ENCODE measurements at places on chromosomes 1 and 21.

DNA sequence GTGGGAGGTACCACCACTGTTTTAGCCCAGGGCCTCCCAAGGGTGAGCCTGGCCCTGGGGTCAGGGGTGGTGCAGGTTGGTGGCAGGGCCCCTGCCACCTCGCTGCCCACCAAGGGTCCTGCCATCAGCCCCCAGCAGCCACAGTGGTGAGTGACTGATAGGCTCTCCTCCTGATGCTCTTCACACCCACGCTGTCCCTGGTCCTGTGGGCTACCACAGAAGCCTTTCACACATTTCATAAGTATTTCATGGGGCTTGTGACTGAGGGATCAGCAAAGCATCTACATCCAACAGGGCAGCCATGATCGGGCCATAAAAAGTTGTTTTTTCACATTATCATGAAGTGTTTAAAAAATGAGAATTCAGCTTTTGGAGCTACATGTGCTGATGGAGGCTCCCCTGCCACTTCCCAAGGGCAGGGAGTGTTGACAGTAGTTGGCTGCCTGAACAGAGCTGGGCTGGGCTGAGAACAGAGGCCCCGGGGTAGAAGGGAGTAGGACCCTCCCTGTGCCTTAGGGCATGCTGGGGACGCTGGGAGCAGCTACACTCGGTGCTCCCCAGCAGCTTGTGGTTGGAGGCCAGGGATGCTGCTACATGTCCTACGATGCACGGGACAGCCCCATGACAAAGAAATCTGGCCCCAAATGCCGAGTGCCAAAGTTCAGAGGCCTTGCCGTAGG is 73.1 kb upstream of the TMEM51 start:
- DNase-seq: no peak

- no peak for DNase-seq
Measured at GRCh38 chr1:231184891-231185290, 23.0 kb downstream of the TRIM67 start.

DNA sequence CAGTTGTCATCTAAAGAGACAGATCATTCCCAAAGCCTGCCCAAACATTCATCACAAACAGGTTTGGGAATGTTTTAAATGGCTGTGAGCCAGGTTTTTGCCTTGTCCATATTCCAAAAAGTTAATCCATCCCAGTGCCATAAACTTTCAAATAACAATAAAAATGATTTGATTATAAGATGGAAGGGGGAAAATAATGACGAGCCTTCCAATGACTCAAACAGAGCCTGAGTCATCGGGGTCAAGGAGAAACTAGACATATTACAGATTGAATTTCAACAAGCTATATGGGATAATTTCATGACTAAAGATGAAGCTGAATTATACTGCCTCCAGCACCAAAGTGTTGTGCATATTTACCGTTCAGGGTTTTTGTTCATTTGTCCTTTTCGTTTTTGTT is 195.8 kb upstream of the PKN2 start:
- DNase-seq: no peak

GRCh38 chr1:229218612-229219025 is 52.3 kb upstream of the RAB4A start:
- no peak for DNase-seq

GRCh38 chr1:44820328-44821239 is 12.3 kb downstream of the BTBD19 start:
- DNase-seq: no peak

GRCh38 chr1:28437924-28438699 is 67.7 kb upstream of the RCC1 start:
- DNase-seq: no peak

GRCh38 chr1:241934201-241934848 is 23.2 kb upstream of the BECN2 start:
- no peak for DNase-seq

- DNase-seq: no peak
Measured at GRCh38 chr1:58047265-58047858, 499.2 kb downstream of the OMA1 start.

GRCh38 chr1:150127868-150128267 is 21.8 kb upstream of the PLEKHO1 start:
- no peak for DNase-seq

DNA sequence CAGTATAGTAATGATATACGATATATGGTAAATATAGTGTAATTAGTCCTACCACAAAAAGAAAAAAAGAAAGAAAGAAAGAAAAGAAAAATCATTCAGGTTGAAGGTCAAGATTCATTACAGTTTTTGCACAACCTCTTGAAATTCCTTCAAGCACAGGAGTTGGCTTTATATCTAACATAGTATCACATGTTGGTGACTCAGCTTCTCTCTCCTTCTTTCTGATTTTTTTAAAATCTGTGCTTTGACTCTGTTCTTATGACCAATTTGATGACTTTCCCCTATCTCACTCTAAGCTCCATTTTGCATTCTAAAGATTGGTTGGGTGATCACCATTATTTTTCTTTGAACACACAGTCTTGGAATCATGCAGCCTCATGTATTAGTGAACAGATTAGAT is 148.2 kb upstream of the COL11A1 start:
- DNase-seq: no peak

GRCh38 chr1:229043115-229043514 is 227.8 kb upstream of the RAB4A start:
- no peak for DNase-seq

DNA sequence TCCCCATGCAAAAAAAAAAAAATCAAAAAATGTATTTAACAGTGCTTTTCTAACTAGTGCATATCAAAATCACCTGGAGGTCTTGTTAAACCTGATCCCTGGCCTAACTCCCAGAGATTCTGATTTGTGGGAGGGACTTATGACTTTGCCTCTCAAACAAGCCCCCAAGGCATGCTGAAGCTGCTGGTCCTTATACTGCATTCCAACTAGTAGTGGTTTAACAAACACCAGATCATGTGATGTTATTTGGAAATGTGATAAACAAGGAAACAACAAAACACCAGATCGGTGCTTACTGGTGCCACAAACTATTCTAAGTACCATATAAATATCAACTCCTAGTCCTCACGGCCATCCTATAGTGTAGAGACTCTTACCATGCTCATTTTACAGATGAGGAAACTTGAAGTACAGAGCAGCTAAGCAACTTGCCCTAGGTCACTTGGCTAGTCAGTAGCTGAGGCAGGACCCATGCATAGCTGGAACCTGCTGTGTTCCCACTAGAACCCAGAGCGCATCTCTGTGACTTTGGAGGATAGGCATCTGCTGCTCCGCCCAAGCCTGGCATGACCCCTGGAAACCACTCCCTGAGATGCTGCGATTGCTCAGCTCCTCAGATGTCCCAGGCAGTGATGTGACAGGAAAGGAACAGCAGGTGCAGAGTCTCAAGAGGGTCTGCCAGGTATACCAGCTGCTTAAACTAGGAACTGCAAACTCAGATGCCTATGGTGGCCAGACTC is 38.1 kb downstream of the SOX13 start:
- no peak for DNase-seq

- no peak for DNase-seq
Measured at GRCh38 chr1:89939059-89939570, 55.8 kb upstream of the ZNF326 start.

DNA sequence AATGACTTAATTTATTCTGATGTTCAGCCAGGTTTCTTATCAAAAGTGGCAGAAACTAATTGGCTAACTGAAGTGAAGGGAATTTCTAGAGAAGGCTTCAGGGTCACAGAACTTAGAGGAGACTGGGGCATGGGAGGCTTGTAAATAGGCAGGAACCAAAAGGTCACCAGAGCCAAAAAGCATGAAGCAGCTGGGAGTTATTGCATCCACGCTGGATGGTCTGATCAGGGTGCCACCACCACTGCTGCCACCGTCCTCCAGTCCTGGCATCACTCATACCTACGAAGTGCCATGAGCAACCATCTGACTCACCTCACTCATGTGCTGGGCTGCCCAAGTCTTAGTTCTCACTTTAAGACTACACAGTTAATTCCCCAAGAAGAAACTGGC is 82.5 kb upstream of the DPH5 start:
- DNase-seq: no peak

DNA sequence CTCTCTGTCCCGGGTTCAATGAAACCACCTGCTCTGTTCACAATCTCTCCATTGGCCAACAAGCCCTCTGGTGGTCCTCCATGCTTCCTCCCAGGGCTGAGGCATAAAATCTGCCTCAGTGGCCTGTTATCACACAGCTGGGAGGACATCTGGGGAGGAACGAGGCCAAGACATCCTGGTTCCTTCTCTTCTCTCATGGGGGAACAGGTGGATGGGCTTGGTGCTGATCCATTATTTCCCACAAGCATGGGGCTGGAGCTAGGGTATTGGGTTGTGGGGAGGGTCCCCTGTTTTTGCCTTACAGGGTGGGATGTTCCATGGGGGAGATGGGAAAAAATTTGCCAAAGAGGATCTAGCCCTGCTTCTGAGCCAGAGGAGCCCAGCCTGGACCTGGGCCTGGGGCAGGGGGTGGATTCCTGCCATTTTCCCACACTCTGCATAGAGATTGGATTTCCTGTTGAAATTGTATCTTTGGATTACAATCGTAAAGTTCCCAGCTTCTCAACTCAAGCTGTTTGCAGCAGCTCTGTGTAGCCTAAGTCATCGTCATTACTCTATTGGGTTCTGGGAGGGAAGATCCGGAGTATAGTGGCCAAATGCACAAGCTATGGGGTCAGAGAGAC is 124.7 kb downstream of the NAV1 start:
- no peak for DNase-seq

DNA sequence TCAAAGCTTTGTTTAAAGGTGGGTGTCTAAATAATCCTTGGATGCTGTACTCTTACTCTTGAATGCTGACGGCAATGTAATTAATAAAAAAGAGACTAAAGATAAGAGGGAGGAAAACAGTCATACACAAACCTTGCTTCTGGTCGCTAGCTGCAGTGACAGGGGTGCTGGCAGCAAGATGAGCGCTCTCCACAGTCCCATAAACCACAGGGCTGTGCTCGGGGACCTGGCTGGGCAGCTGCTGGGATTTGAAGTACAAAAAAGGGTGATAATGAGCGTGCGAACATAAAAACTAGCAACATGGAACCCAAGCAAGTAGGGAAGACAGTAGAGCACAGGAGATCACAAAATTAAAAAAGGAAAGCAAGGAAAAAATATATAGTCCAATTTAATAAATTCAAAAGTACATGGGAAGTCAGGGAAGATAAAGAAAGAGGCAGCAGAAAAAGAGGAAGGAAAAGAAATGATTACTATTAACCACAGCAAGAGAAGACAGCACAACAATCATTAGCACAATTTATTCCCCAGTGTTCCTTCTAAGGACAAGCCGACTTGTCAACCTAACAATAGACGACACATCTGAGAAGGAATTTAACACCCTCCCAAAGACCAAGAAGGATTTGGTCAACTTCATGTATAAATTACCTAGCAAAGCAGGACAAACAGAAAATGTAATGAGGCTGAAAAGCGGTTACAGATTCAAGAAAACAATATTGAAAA is 162.9 kb upstream of the HP1BP3 start:
- DNase-seq: no peak

DNA sequence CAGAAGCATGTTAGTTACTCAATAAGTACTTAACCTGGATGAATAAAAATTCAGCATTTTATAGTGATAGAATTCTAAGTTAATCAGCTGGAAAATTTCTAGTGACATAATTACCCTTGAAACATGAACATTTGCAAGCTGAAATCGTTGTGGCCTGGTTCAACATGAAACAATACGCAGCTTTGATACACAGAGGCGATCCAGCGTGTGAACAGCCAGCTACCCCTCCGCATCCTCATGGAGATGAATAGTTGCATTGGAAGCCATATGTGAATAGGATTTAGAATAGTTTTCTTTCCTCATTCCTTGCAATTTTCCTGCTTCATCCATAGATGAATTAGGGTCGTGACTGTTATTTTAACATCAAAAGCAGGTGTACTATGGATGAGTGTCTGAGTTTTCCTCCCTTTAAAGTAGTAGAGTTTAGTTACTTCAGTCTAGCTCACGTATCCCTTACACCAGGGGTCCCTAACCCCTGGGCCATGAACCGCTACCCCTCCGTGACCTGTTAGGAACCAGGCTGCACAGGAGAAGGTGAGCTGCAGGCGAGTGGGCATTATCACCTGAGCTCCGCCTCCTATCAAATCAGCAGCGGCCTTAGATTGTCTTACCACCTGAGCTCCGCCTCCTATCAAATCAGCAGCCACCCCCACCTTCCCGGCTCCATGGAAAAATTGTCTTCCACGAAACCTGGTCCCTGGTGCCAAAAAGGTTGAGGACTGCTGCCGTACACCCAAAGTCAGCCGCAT is 6.2 kb upstream of the TARBP1 start:
- DNase-seq: no peak

GRCh38 chr1:198467342-198467741 is 73.1 kb downstream of the ATP6V1G3 start:
- DNase-seq: no peak

DNA sequence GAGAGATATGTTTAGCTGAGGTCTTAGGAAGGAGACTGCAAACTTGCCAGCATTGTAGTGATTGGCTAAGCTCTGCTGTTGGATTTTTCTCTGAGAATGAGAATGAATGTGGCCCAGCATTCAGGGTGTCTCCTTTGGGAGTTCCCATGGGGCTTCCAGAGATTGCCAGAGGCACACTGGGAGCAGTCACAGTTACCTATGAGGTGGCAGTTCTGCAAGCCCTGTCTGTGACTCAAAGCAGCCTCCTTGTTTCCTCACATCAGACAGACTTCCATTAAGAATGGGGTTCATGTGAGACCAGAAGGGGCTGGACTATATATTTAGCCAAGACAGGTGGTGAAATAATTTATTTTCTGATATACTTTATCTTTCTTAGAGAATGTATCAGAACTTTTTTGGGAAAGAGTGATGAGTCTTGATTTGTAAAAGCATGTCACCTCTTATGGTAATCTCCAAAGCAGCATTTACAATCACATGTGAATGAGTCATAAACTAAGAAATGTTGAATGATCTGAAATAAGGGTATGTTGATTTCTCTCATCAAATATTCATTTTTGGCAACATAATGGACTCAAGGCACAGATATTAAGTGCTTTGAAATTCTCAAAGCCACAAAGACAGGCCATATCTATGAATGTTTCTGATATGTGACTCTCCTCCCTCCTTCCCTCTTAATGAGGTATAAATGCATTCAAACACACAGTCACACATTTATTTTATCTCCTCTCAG is 9.5 kb upstream of the SLC19A2 start:
- no peak for DNase-seq

DNA sequence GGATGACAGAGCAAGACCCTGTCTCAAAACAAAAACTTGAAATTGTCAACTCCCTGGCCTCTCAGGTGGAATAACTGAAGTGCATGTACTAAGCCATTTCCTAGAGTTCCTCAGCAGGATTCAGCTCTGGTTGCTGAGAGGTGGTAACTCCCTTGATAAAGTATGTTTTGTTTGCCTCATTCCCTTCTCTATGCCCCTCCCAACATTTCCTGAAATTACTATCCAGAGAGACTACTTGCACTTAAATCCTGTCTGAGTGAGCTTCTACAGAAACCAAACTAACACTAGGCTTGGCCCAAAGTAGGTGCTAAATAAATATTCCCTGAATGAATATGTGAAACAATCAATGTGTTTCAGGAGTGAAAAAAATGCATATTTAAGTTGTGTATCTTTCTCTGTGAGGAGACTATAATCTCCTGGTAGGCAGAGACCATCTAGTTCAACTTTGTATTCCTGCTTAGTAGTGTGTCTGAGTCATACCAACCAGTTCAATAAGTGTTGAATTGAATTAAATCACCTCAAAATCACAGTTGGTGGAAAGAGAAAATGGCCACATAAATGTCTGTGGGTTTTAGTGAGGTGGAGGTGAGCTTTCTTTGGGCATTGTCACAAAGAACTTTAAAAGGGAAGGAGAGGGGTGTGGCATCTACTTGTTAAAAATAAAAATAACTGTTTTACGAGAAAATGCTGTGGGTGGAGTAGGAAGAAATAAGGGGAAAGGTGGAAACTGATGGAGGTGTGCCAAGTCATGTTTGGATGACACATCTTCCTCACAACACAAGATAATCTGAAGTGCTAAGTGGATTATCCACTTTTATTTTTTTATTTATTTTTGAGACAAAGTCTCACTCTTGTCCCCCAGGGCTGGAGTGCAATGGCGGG is 12.6 kb downstream of the RIMKLA start:
- DNase-seq: no peak
